ENCODE measurements at places on chromosomes 5 and 9.

DNA sequence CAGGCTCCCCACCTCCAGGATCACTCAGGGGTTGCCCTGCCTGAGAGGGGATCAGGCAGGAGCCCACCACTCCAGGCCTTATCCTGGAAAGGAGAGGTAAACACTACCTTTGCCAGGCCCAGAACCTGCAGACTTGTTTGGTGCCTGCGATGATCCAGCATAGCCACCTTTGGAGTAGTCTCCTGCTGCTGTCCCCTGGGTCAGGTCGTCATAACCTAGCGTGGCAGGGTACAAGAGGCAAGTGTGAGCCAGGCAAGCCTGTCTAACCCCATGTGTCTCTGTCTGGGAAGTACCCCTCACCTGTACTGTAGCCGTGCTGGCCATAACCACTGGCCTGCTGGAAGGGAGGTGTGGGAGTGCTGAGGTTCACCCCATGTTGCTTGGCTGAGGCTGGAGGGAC lies 106.1 kb downstream of the UBE2R2 start:
- DNase-seq: no peak

DNA sequence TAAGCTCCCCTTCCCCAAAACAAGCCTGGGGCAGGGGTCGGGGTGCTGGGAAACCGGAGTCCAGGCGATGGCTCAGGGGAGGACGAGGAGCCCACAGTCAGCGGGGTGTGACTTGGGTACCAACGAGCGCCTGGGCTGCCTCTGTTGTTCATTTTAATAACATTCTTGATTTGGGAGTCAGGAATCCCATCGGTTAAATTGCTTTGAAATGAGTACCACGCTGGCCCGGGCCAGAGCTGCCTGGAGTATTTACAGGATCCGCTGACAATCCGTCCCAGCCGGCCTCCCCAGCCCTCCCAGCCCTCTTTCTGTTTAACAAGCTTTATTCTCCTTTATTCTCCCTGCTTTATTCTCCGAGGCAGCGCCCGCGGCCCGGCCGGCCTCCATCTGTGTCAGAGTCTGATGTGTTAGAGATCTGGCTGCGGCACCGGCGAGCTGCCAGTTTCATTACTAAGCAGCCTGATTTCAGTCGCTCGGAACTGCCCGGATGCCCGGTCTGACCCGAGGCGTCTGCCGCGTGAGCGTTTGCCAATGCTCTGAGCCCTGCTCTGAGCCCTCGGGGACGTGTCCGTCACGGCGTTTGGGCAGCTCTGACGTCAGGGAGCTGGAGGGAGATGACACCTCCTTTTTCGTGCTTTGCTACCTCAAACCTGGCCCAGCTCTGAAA lies 16.5 kb upstream of the QRFP start:
- DNase-seq: peak; percentile 31

- no peak for DNase-seq
These were observed 368.9 kb downstream of the CDH9 start for GRCh38 chr5:26669523-26669922.

DNA sequence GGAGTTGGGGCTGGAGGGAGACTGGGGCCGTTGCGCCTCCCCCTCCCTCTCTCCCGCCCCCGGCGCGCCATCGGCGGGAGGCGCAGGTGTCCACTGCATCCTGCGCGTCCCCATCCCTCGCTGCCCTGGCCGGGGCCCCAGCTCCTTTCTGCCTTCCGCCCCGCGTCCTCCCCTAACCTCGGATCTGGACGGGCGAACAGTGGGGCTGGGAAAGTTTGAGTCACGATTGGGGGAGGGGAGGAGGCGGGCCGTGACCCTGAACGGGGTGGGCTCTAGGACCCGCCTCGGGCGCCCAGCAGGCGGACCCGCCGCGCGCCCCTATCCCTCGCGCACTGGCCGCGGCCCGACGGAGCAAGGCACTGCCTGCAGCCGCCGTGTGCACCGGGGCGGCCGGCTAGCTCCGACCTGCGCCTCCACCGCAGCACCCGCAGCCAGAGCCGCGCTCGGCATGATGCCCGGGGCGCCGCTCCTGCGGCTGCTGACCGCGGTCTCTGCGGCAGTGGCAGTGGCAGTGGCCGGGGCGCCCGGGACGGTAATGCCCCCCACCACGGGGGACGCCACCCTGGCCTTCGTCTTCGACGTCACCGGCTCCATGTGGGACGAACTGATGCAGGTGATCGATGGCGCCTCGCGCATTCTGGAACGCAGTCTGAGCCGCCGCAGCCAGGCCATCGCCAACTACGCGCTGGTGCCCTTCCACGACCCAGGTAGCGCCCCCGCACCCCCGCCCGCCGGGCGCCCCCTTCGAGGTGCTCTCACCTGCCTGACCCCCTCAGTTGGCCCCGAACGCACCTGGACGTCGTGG lies at the start of gene HMCN2:
TSS of gene HMCN2 (plus strand) at position 330 of the 805 bp plus-strand sequence. CDS start at position 449, 119 bp downstream.
- DNase-seq: no peak

GRCh38 chr9:133532937-133533668 lies 1.4 kb upstream of the ADAMTSL2 start:
- no peak for DNase-seq

- DNase-seq: no peak
These were observed 67.7 kb upstream of the LMX1B start for GRCh38 chr9:126546036-126546435.

DNA sequence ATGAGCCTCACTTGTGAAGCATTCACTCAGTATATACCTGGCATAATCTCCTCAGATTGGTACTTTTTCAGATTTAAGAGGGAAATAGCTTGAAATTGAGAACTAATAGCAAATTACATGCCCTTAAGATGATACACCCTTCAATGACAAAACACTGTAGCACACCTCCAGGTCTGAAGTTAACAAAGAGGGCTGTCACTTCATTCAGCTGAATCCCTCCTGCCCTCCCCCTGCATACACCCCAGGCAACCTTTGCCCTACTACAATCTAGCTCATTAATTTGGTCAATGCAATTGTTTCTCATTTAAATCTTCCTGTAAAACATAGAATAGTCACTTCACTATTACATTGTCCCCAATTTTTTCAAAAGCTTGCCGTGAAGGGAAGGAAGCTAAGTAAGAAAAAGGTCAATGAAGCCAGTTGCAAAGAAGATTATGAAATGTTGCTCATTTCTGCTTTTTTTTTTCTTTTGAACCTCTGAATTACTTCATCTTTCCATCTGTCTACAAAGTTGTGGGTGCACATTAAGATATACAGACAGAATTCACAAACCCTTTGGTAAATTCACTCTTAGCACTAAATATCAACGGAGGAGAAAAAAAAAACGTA lies 294.8 kb upstream of the PTGER4 start:
- DNase-seq: no peak

DNA sequence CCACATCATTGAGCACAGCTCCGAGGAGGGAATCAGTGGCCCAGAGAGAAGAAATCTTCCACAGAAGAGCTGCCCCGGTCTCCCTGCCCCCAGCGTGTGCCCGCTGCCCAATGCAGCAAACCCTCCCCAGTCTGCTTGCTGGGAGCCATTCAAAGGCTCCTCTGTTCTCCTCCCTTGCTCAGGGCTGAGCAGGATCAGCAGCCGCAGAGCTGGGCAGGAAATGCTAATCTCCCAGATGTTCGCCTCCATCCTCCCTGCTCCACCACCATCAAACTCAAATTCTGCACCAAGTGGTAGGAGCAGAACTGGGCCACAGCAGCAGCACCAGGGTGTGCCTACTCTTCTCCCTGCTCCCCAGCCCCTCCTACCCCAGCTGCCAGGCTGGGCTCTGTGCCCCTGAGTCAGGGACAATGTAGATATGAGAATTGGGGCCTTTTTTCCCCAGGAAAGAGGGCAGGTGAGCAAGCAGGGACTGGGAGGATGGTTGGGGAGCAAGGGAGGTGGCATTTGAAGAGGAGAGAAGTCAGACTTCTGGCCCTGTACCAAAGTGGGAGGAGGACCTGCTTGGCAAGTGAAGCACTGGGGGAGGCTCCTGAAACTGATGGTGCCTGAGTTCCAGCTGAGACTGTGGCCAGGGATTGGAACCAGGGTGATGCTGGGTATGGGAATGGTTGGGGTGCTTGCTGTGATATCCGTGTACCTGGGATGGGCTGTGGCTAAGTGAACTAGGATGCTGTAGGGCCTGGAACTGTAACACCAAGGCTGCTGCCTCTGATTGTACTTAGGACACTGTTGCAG lies 1.9 kb upstream of the PCDH1 start:
- no peak for DNase-seq

DNA sequence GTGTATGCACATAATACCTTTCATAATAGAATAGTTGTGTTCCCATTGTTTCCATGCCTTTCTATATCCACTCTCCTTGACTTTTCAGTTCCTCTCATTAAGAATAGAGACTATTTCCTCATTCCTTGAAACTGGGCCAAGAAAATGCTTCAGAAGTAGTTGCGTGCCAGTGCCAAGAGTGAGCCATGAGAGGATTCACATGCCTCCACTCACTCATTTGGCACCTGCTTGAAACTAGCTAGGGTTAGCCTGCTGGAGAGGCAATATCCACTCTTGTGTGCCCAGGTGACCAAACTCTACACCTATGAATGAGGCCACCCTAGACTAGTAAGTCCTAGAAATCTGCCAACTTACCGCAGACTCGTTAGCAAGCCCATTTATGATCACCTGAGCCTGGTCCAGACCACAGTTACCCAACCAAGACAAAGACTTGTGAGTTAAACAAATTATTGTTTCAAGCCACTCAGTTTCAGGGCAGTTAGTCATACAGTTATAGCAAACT lies 276.3 kb downstream of the EPB41L4A start:
- no peak for DNase-seq

DNA sequence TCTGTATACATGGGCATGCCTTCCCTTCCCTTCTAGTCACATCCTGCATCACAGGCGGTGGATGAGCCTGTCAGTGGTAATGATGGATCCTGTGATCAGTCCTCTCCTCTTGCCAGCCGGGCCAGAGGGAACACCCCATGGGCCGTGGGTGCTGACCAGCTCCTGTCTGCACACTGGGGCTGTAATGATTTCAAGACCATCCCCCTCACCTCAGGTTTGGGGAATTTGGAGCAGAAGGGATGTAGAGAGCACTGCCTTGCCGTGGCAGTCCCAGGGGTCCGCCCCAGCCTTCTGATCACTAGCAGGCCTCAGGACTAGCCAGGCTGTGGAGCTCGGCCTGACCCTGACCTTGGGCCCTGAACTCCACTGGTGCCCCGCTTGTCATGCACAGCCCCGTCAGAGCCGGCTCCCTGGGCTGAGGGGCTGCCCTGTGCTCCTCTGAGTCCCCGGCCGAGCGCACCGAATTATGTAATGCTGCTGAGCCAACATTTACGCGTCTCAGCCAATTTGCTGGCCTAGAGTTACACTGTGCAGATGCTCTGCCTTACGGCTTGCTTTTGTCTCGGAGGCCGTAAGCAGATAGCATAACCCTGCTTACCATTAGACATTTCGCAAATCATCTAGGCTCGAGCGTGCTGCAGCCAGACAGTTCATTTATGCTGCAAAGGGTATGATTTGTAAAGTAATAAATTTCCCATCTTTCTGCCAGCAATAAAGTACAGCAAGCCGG lies 155.3 kb downstream of the MACROH2A1 start:
- no peak for DNase-seq

DNA sequence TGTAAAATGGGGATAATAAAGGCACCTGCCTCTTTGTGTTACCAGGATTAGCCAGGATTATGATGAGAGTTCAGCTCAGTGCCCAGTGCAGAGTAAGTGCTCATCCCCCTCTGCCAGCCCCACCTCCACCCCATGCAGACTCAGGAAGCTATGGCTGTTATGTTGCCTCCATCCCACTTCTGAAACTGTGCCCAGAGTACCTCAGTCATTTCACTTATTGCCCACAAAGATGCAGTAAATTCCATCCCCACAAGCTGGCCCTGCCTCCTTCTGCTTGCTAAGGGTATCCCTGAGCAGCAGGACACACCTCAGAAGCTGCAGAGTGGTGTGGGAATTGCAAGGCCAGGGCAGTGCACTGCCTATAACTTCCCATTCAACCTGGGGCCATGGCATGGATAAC lies 415.1 kb downstream of the SPOCK1 start:
- no peak for DNase-seq

DNA sequence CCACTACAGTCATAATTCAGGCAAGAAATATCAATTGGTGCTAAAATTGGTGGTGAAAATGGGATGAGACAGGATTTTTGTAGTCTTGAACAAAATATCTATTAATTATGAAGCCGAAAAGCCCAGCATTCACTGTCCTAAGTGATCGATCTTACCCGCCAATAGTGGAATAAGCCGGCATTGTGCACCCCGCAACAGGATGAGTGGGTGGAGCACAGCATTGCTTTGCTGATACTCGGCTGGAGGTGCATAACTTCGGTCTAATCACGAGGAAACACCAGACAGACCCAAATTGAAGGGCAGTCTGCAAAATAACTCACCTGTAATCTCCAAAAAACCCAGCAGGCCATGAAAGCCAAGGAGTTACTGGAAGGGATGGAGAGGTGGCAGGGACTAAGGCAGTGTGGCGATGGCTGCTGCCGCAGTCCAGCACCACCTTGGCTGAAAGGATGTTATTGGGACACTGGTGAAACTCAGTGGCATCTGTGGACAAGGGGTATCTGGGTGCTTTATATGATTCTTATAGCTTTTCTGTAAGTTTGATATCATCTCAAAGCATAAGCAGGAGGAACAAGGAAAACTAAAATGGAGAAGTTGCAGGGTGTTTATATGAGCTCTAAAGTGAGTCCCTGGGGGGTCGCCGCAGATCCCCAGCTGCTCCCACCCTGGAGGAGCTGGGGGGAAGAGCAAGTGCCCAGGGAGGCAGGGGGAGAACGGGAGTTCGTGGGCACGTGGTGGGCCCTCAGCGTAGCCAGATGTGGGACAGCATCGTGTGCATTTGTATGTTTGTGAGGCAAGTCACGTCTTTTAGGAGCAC lies 45.2 kb downstream of the AHRR start:
- DNase-seq: no peak

- DNase-seq: no peak
These were observed 65.3 kb upstream of the ADRB2 start for GRCh38 chr5:148760945-148761638.

Measured in thoracic aorta (tissue), 2 donors.